T-helper 17 cell (primary cell): ENCODE measurements at places on chromosomes 13 and 19.
A peak's percentile ranks its signal among the peaks of the same experiment; 100 is the strongest.

DNA sequence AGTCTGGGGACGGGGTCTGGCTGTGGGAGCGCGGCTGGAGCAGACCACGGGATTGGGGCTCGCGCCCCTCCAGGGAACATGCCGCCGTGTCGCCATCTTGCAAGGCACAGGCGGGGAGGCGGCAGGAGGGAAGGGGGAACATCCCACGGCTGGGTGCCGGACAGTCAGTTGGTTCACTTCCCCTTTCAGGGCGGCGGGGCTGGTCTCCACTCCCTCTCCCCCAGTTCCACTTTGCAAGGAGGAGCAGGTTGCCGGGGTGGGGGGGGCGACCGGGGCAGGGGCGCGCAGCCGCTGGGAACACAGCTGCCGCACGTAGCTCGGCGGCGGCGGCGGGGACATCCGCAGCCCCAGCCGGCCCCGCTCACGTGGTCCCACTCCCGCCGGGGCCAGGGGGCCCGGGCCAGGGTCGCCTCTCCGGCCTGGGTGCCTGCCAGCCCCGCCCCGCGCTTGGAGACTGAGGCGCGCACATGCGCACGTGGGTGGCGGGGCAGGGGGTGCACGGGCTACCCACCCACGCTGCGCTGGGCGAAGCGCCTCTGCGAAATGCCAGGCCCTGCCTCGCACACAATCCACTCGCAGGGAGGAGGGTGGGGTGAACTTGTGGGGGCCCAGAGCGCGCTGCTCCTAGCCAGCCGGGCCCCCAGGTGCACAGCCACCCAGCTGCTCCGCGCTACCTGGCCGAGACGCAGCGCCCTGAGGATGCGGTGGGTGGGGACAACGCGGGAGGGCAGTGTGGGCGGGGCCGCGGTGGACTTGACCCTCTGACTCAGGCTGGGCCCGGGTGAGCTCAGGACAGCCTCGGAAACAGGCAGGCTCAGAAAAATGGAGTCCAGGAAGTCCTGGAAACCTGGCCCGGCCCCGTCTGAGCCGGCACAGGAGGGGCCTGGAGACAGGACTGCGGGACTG lies 6.4 kb downstream of the KLF16 start:
- DNase-seq: peak; percentile 28

DNA sequence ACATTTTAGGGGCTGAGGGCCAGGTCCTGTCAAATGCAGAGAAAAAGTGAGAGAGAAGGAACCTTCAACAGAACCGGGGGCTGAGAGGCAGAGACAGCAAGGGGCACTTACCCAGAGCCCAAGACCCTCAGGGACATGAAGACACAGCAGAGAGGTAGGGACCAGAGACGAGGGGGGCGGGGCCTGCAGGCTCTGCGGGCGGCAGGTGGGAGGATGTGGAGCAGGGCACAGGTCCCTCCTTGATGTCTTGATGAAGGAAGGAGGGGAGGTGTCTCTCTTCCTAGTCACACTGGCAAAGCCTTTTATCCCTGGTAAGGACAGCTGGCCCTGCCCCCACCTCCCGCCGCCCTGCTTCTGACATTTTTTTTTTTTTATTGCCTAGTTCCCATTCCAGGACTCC lies at the start of gene KLK14:
Gene KLK14, minus strand, starts transcription at position 277 of the 400 bp plus-strand sequence. Its CDS starts 273 bp downstream, at position 4.
- no peak for DNase-seq

GRCh38 chr19:42198676-42199439 lies 18.6 kb downstream of the DEDD2 start:
- peak; percentile 71 for DNase-seq

DNA sequence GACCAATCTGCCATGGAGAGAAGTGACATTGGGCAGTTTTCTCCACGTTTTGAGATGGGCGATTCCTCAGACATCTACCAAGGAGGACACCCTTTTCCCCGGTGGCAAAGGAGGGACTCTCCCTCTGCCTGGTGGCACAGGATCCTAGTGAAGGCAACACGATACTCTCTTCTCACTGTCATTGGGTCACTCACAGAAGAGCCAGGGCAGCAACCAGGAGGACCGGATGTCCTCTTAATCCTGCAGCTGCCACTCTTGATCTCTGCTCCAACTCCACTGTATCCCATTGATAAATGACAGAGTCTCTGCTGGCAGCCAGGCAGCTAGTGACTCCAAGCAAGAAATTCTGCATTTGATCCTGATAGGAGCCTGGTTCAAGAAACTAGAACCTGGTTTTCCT lies 42.2 kb downstream of the COL4A2 start:
- DNase-seq: no peak

- DNase-seq: no peak
Observed at GRCh38 chr13:40275636-40276035, 390.8 kb downstream of the FOXO1 start.

- no peak for DNase-seq
Observed at GRCh38 chr13:57582032-57582431, 49.5 kb upstream of the PCDH17 start.

DNA sequence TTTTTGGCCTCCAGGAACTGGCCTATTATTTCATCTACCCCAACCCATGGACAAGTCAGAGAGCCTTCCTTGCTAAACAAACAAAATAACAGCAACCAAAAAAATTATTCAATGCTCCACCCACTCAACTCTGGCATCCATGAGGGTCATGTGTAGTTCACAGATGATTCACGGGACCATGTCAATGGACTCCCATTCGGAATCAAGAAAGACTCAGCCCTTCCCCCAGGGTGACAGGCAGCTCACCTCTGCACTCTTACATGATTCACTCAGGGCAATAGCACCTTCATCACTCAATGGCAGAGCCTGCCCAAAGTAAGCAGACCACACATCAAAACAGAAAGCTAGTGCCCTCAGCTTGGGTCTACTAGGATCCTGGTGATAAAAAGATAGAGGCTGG lies 14.3 kb upstream of the SCEL start:
- DNase-seq: no peak

DNA sequence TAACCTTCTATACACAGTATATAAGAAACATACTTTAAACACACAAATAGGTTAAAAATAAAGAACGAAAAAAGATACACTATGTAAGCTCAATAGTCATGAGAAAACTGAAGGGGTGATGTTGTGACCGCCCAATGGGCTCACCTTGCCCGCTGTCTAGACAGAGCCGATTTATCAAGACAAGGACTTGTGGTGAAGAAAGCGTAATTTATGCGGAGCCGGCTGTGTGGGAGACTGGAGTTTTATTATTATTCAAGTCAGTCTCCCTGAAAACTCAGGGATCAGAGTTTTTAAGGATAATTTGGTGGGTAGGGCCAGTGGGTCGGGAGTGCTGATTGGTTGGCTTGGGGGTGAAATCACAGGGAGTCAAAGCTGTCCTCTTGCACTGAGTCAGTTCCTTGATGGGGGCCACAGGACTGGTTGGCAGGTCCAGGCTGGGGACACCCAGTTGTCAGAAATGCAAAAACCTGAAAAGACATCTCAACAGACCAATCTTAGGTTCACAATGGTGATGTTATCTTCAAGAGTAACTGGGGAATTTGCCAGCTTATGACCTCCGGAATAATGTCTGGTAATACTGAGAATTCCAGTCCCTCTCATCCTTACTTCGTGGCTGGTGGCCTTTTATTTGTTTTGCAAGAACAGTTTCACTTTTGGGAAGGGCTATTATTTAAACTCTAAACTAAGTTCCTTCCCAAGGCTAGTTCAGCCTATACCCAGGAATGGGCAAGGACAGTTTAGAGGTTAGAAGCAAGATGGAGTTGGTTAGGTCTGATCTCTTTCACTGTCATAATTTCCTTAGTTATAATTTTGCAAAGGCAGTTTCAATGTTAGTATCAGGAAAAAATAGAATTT lies 96.6 kb downstream of the UBL3 start:
- DNase-seq: no peak

DNA sequence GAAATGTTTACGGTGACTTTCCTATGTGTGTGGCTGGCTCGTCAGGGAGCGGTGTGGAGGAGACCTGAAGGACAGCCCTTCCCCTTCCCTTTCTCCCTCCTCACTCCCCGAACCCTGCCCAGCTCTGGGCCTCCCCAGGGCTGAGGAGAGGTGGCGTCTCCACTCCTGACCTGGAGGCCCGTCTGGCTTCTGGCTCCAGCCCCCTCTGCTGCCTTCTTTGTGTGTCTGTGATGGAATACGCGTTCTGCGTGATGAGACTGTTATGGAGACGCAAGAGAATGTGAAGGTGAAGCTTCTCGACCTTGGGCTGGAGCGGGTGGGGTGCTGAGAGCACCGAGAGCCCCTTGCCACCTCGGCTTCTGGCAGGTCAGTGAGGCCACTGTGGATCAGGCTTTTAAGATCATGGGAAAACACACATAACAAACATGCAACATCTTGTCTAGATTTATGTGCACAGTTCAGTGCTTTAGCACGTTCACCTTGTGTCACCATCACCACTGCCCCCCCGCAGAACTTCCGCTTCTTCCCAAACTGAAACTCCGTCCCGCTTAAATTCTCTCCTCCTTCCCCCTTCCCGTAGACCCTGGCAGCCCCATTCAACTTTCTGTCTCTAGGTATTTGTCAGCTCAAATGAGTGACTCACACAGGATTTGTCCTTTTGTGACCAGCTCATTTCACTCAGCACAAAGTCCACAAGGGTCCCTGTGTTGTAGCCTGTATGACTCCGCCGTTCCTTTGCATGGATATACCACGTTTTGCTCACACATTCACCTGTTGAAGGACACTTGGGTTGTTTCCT lies 24.7 kb downstream of the ATP11A start:
- no peak for DNase-seq

DNA sequence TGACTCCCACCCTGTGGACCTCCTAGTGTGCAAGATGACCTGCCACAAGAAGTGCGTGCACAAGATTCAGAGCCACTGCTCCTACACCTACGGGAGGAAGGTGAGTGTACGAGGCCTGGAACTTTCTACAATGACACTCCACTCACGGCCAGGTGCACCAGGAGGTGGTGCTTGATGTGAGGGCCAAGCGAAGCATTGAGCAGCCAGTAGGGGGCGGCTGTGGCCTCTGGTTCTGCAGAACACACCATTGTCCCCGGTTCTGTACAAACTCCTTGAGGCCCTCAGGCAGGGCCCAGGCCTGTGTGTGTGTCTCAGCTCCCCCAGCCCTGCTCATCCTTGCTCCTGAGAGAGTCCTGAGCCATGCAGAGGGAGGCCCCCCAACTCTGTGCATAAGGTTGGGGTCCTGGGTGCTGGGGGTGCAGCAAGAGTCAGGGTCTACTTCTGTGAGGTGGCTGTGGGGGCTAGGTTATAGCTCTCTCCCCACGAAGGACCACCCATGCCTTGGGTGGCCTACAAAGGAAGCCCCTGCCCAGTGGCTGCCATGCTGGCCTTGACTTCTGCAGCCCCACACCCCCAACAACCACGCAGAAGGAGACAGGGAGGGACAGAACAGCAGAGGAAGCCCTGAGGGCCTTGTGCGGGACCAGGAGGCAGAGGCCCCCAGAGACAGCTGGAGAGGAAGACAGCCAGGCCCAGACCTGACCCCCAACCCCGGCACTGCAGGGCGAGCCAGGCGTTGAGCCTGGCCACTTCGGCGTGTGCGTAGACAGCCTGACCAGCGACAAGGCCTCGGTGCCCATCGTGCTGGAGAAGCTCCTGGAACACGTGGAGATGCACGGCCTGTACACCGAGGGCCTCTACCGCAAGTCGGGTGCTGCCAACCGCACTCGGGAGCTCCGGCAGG lies 9.7 kb upstream of the USE1 start:
- DNase-seq: peak; percentile 58

DNA sequence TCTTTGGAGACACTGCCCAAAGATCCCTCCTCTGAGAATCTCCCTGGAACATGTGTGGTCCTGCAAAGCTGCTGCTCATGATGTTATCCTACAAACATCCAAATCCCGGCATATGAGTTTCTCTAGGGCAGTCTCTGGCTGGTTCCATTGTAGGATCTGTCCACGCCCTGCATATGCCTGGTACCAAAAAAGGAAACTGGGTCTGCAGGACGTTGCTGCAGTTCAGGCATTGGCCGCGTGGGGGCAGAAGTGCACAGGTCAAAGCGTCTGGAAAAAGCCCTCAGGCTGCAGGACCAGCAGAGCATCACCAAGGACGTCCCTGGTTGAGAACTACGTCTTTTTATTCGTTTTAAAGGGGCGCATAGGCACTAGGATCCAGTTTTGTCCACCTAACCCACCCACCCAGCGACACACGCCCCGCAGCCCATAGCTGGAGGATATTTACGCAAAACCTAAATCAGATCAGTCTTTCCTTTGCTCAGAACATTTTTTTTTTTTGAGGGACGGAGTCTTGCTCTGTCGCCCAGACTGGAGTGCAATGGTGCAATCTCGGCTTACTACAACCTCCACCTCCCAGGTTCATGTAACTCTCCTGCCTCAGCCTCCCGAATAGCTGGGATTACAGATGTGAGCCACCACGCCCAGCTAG lies 12.9 kb upstream of the ZNF564 start:
- peak; percentile 78 for DNase-seq

DNA sequence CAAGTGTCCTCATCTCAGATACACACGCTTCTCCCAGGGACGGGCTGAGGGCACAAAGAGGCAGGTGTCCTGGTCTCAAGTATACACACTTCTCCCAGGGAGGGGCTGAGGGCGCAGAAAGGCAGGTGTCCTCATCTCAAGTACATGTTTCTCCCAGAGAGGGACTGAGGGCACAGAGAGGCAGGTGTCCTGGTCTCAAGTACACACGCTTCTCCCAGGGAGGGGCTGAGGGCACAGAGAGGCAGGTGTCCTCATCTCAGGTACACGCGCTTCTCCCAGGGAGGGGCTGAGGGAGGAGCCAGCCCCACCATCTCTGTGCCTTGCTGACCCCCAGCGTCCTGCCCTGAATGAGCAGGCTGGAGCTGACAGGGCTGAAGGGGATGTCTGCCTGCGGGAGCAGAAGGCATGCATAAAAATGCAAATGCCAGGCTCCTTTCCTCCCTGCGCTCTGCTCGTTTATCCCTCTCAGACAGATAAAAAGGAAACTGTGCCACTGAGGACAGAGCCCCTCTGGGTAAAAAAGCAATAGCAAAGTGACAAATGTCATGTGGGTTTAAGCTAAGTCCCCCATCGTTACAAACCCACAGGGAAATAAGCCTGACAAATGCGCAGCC lies 96.1 kb upstream of the UQCRFS1 start:
- DNase-seq: no peak

GRCh38 chr13:93290503-93290902 lies 63.9 kb downstream of the GPC6 start:
- no peak for DNase-seq

DNA sequence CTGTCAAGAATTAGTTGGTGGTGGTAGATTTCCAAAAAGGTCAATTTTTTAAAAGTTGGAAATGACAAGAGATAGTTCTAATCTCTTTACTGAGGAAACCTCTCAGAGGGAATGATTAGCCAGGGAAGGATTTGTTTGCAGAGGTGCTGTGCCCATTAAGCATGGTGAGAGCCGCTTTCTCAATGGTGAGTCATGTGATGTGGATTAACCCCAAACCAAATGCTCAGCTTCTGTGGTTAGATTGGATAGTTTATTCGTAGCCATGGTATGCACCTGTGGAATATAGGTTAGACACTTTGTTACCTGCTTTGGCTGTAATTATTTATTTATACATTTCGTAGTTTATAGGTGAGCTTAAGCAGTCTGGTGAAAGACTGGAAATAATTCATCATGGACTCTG lies 7.1 kb downstream of the HNRNPM start:
- no peak for DNase-seq

- no peak for DNase-seq
Observed at GRCh38 chr13:51520524-51520923, 63.7 kb upstream of the WDFY2 start.

- DNase-seq: peak; percentile 55
Observed at GRCh38 chr19:35755550-35756376, 1.1 kb downstream of the HSPB6 start.

GRCh38 chr19:41808663-41809566 lies 12.5 kb downstream of the CEACAM3 start:
- DNase-seq: no peak

GRCh38 chr19:48540110-48540509 lies 11.9 kb upstream of the SULT2B1 start:
- DNase-seq: no peak
